Stimulated activated CD8-positive, alpha-beta memory T cell treated with anti-CD3 and anti-CD28 coated beads, Interleukin-15, amount 100 ng/mL, for 24 hours (primary cell): ENCODE measurements at places on chromosomes 3 and 15.

GRCh38 chr3:14941871-14942270 lies 5.5 kb upstream of the NR2C2 start:
- no peak for DNase-seq

DNA sequence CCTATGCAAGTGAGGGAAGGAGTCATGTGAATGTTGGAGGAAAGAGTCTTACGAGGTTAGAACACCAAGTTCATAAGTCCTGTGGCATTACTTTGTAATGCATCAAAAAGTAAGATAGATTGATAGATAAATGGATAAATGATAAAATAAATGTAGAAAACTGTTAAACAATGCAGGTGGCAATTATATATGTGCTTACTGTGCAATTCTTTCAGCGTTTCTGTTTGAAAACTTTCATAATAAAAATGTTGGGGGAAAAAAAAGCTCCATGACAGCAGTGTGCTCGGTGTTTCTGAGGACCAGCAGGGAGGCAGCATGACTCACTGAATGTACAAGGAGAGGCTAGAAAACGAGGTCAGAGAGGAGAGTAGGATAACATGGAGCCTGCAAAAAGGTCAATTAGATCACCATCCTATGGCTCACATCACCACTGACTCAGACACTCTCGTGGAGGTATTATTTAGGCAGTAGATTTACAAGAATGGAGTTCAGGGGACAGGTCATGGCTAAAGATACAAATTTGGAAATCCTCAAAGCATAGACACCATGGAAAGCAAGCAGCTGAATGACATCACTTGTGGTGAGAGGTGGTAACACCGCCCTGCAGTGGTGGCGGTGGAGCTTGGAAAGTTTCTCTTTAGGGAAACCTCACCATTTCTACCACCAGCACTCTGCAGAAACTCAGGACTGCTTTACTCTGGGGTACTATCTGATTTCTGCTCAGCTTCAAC lies 219.8 kb downstream of the CTNNB1 start:
- no peak for DNase-seq

GRCh38 chr3:151722856-151723255 lies 10.9 kb upstream of the AADACL2 start:
- no peak for DNase-seq

DNA sequence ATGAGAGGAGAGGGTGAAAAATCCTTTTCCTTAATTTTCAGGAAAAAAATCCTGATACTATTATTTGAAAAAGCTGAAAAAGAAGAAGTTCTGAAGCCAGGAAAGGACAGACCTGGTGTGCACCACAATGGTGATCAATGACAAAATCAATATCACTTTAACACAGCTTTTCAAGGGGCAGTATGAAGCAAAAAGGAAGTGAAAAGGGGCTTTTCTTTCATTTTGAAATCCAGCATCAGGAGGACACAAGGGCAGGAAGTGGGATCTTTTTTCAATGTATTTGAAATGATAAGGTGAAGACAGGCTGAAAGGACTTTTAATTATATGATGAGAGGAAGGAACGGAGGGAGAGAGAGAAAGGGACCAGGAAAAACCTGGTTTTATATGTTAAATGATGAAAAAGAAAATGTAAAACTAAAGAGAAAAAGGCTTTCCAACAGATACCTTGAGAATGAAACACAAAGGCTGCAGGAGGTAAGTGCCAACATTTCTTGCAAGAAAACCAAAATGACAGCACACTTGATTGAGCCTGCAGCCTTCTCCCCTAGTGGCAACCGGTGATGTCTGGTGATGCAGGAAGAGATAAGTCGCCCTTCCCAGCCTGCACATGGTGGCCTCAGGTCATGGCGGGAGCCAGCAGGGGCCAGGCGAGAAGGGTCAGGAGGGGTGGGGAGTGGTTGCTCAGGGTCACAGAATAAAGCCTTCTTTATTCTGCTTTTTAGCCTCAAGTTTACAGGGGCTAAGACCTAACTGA lies 236.7 kb upstream of the WNT5A start:
- no peak for DNase-seq

GRCh38 chr3:171494457-171495109 lies 34.4 kb upstream of the TNIK start:
- no peak for DNase-seq

- DNase-seq, result no peak
Measured at GRCh38 chr3:23055733-23056376, 147.3 kb upstream of the UBE2E2 start.
